Neural progenitor cell (in vitro differentiated cells): ENCODE measurements at places on chromosomes 3 and 15. TPM values are rescaled to one million over a fixed set of nuclear protein-coding genes. Genes with fewer than 3 reads are reported as not detected.

Gene MUC20
- total RNA-seq, result 0.17 TPM in 1 of 2 replicates, not detected in the other

Gene TRIM42
- not detected in 2 replicates for total RNA-seq

Gene OXTR
- total RNA-seq, result 2.0 and 3.9 TPM in 2 replicates

Gene KNG1
- not detected in 2 replicates for total RNA-seq

Gene ZBED2
- 0.06 TPM in 1 of 2 replicates, not detected in the other for total RNA-seq

- H3K4me3 ChIP-seq, result no peak overlapping the region
- no peaks in the 10 kb centered on the region for H3K27me3 ChIP-seq
- no peaks in the 10 kb centered on the region for H3K36me3 ChIP-seq
- DNase-seq, result no peak
- H3K27ac ChIP-seq, result no peak overlapping the region
Observed at GRCh38 chr15:68317281-68318007, 39.9 kb downstream of the FEM1B start.

DNA sequence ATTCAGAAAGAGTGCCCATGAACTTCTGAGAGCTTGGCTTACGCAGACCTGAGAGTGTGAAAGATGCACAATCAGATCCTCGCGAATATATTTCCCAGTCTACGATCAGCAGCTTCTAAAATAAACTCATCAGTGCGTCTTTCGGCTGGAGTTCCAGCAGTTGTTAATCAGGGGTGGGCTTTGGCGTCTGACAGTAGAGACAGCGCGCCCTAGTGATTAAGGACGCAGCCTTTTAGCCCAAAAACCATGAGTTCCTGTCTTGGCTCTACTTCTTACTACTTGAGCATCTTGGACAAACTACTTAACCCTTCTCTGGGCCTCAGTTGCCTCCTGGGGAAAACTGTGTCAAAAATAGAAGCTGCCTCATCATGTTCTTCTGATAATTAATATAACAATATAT, 15.8 kb upstream of the ARRDC4 start:
- DNase-seq, result peak; percentile 14
- H3K4me1 ChIP-seq, result no peaks in the 10 kb centered on the region
- H3K27me3 ChIP-seq, result no peaks in the 10 kb centered on the region
- no peaks in the 10 kb centered on the region for H3K36me3 ChIP-seq
- no peak overlapping the region for H3K27ac ChIP-seq
- no peak overlapping the region for H3K4me3 ChIP-seq

DNA sequence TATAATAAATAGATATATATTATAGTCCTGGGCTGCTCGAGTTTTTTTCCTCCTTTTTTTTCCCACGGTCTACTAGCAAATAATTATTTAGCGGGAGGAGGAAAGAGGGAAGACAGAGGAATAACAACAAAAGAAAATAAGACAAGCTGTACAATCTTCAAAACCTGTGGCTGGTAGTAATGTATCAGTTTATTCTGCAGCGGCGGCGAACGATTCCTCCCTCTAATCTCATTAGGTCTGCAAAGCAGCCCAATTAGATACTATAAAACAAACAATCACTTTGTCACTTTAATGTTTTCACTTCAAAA, 390 bp upstream of the TLE3 start:
- H3K36me3 ChIP-seq, result no peaks in the 10 kb centered on the region
- DNase-seq, result no peak
- H3K4me3 ChIP-seq, result peak overlapping the region; percentile 97
- peaks cover 20% of the 10 kb centered on the region for H3K27me3 ChIP-seq
- peaks cover 35% of the 10 kb centered on the region for H3K4me1 ChIP-seq
- H3K27ac ChIP-seq, result peak overlapping the region; percentile 86

- no peaks in the 10 kb centered on the region for H3K4me1 ChIP-seq
- no peak overlapping the region for H3K27ac ChIP-seq
- H3K36me3 ChIP-seq, result no peaks in the 10 kb centered on the region
- no peaks in the 10 kb centered on the region for H3K27me3 ChIP-seq
Observed at GRCh38 chr15:56496635-56497034, 31.7 kb upstream of the MNS1 start.

GRCh38 chr3:55285156-55285555, 201.9 kb downstream of the WNT5A start:
- no peaks in the 10 kb centered on the region for H3K36me3 ChIP-seq
- no peak overlapping the region for H3K27ac ChIP-seq
- no peaks in the 10 kb centered on the region for H3K4me1 ChIP-seq

- H3K4me1 ChIP-seq, result peaks cover 9% of the 10 kb centered on the region
- DNase-seq, result no peak
- H3K4me3 ChIP-seq, result no peak overlapping the region
- H3K36me3 ChIP-seq, result no peaks in the 10 kb centered on the region
- no peak overlapping the region for H3K27ac ChIP-seq
- no peaks in the 10 kb centered on the region for H3K27me3 ChIP-seq
Observed at GRCh38 chr15:66738595-66738994, 36.6 kb downstream of the SMAD6 start.

DNA sequence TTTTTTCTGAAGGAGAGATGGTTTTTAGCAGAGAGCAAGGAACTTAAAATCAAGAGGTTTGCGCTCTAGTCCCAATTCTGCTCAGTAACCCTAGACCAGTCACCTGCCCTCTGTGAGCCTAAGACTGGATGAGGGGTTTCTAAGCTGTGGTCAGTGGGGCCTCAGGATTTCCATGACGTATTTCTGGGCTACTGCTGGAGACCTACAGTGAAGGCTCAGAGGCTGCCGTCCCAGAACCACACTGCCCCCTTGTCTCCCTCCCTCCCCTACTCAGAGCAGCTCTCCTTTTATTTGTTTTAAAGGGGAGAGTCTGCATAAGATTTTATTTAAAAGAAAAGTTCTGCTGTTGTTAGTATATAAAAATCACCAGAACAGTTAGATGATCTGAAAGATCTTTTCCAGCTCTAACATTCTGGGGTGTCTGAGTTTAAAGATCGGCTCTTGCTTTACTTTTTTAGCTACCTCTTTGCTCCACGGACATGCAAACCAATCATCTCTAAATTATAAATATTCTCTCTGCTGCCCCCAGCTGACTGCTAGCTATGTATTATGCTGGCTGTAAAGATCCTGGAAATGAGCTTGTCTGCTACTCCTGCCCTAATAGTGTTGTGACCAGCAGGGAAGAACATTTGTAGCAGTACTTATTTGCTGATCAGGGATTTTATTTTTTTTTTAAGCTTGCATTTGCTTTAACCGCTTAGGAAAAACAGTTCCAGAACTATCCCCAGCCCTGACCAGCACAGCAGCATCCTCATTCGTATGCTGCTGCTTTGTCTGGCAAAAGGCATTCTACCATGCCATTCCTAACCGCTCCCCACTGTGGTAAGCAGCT, 28.6 kb upstream of the NDUFB4 start:
- peak; percentile 45 for DNase-seq
- peaks cover 24% of the 10 kb centered on the region for H3K4me1 ChIP-seq
- no peaks in the 10 kb centered on the region for H3K36me3 ChIP-seq
- no peak overlapping the region for H3K4me3 ChIP-seq
- no peaks in the 10 kb centered on the region for H3K27me3 ChIP-seq

DNA sequence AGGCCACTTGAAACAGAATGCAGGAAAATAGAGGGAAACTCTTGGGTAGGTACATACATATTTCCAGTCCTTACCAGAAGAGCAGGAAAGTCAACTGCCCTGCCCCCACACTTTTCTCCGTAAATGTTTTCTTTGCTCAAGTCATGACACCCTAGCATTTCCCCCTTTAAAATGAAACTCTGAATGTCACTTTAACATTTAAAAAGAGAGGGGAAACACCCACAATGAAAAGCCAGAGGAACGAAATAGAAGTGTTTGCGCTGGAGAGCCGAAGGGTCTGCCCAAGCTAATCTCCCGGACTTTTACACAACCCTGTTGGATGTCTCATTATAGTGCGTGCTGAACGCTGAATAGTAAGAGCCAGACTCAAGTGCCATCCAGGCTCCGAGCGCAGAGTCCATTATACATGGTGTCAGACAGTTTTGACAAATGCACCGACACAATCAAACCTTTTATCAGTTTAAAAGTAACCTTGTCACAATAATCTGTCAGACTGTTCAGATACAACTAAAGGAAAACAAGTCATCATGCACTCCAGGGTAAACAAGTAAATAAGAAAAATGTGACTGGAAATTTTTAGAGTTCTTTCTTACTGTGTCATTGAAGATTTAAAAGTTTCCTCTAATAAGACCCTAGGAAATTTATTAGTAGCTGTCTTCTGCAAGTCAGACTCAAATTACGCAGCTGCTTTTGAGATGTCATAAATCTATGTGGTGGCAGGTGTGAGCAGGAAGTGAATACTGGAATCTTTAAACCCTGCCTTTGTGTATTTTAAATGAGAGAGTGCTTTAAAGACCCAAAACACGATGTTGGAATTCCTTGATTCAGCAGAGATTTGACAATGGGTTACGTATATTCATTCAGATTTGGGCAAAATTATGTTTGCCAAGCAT, 159.8 kb downstream of the RBMS3 start:
- H3K36me3 ChIP-seq, result no peaks in the 10 kb centered on the region
- H3K27ac ChIP-seq, result no peak overlapping the region
- peak overlapping the region; percentile 18 for H3K4me3 ChIP-seq

- peaks cover 4% of the 10 kb centered on the region for H3K27me3 ChIP-seq
- no peak for DNase-seq
- no peaks in the 10 kb centered on the region for H3K36me3 ChIP-seq
- no peak overlapping the region for H3K27ac ChIP-seq
- no peaks in the 10 kb centered on the region for H3K4me1 ChIP-seq
- H3K4me3 ChIP-seq, result no peak overlapping the region
Observed at GRCh38 chr15:83378921-83379578, 68.1 kb upstream of the SH3GL3 start.

GRCh38 chr3:15121936-15122335, 23.0 kb upstream of the RBSN start:
- no peak overlapping the region for H3K4me3 ChIP-seq
- H3K27me3 ChIP-seq, result peaks cover 26% of the 10 kb centered on the region
- no peaks in the 10 kb centered on the region for H3K36me3 ChIP-seq

DNA sequence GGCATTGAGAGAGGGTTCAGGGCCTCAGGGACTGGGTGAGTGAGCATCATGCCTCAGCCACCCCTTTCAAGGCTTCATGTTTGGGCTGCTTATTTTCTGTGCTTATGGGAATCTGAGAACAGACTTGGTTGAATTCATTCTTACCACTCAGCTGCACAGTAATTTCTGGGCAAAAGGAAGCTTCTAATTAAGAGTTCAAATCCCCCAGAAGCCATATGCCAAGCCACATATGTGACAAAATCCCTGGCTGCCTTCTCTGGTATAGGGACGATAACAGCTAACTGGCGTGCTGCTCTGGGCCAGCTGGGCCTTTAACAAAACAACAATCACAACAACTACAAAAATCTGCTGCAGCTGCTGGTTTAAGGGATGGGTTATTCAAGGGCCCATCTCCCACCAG, 181.0 kb upstream of the ANKRD28 start:
- H3K27ac ChIP-seq, result no peak overlapping the region
- H3K4me1 ChIP-seq, result peaks cover 26% of the 10 kb centered on the region
- H3K27me3 ChIP-seq, result no peaks in the 10 kb centered on the region
- DNase-seq, result no peak
- H3K4me3 ChIP-seq, result no peak overlapping the region
